CD4-positive, alpha-beta T cell treated with Interferon alpha-2 for 1 hour (primary cell): ENCODE measurements at places on chromosomes 7 and 10.

DNA sequence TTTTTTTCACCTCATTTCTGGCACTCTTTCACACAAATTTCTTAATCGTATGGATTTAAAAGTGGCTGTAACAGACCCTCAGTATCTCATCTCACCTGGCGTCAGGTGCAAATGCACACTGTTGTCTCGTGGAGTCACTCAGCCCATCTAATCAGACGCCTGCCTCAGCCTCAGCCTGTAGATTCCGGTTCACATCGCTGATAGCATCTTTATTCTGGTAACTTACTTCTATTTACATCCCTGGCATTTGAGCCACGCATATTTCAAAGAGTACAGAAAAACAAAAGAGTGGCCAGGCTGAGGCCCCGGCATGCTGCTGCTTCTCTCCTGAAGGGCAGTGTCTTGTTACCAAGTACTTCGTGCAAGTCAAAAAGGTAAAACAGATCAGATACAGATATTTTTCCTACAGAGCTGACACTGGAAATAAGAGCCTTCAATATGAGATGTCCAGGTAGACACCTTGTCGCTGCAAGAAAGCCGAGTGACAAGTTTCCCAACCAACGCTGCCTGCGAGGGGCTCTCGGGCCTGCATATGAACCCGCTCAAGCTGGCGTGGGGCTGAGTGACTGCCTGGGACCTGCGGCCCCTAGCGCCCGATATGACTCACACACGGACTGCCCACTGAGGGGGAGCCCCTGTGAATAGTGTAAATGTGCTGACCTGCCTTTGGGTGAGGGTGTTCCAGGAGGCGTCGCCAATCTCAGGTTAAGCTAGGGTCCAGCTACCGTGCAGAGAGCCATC is 4.3 kb downstream of the VIPR2 start:
- DNase-seq: no peak

DNA sequence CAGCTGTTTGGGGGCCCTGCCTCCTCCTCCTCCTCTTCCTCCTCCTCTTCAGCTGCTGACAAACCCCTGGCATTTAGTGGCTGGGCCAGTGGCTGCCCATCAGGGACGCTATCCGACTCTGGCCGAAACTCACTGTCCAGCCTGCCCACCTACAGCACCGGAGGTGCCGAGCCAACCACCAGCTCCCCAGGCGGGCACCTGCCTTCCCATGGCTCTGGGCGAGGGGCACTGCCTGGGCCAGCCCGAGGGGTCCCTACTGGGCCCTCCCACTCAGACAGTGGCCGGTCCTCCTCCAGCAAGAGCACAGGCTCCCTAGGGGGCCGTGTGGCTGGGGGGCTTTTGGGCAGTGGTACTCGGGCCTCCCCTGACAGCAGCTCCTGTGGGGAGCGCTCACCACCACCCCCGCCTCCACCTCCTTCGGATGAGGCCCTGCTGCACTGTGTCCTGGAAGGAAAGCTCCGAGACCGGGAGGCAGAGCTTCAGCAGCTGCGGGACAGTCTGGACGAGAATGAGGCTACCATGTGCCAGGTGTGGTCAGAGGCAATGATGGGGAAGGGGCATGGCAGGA is 4.1 kb downstream of the LZTS2 start:
- no peak for DNase-seq

GRCh38 chr10:121051696-121052279 is 200.6 kb downstream of the WDR11 start:
- no peak for DNase-seq

DNA sequence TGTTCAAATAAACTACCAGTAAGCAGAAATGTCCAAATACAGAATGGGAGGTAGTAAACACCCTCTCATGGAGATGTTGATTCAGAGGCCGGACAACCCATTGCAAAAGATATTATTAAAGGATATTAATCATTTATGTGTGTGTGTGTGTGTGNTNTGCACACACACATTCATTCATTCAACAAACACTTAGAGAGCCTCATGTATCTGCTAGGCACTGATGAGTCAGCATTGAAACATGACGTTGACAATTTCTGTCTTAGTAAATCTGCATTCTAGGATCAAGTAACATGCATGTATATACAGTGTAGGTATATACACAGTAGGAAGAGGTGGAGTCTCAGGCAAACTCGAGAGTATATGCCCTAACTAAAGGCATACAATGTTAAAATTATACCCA is 187.0 kb downstream of the ZNF365 start:
- DNase-seq: no peak

GRCh38 chr7:128755819-128756476 is 16.8 kb downstream of the CALU start:
- DNase-seq: no peak

DNA sequence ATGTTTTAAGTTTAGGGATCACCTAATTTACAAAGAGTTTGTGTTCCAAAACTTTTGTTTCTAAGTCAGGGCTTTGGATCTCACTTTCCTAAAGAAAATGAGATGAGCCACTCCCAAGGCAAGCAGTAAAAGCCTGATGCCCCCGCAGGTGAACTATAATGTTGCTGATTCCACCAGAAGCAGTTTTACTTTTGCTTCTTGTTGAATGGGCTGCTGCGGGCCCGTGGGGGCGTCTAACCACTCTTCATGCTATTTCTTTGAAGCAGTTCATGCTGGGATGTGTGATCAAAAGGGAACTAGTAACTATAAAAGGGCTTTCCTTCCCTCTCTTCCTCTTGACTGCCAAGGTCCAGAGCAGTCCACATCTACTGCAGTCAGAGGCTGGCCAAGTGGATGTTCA is 118.7 kb upstream of the NEBL start:
- no peak for DNase-seq

- DNase-seq: no peak
Measured at GRCh38 chr10:110744782-110745181, 100.6 kb downstream of the RBM20 start.

DNA sequence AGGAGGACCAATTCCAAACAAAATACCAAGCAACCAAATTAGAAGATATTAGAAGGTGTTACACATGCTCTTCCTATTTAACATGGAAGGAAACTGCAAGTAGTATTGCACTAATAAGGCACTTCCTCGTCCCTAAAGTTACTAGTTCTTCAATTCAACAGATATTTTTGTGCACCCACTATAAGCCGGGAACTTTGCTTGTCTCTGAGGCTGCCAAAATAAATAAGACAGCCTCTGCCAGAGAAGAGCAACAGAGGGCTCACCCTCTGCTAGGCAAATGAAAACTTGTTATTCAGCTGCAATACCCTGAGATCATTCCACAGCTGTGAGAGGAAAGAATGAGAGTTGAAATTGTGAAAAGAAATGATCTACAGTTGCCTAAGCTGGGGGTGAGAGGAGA is 37.4 kb upstream of the GSAP start:
- no peak for DNase-seq

DNA sequence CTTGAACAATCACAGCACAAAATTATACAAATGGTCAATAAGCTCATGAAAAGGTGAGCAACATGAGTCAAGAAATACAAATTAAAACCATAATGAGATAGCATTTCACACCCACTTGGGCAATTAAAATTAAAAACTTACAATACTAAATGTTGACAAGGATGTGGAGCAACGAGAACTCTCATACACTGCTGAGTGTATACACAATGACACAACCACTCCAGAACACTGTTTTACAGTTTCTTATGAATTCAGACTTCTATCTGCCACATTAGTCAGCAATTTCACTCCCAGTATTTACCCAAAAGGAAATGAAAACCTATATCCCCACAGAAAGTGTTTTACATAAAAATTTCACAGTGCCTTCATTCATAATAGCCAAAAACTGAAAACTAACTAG is 31.1 kb downstream of the GDI2 start:
- DNase-seq: no peak
